ENCODE measurements at places on chromosomes 13 and 19.

GRCh38 chr19:41089959-41090358 is 1.7 kb downstream of the CYP2A13 start:
- DNase-seq = no peak

DNA sequence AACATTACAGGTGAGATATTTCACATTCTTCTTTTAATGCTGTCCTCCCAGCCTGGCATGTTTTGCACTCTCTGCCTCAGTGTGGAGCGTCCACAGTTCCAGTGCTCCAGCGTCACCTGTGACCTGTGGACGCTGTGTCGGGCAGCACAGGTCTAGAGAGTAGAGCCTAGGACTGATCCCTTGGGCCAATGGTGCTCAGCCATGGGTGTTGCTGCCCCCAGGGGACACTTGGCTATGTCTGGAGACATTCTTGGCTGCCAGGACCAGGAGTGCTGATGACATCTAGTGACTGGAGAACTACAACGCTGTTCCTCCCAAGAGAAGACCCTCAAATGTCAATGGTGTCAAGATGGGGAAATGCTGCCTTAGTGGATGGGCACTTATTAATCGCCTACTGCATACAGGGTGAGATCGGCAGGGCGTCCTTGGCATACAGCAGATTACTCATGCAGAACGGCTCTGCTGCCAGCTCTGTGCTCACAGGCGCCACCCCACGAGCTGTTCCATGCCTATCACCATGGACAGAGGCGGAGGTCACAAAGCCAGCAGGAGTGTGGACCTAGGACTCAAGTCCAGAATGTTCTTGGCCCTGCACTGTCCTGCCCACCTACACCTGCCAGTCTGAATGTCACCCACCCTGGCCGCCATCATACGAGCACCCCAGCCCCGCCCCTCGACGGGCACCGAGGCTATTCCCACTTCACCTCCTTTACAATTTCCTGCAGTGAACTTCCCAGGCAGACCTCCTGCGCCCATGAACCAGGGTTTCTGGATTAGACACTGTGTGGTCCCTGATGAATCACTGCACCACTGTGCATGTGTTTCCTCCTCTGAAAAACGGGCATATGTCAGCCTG is 13.9 kb upstream of the MADCAM1 start:
- DNase-seq = no peak

GRCh38 chr19:15634105-15634504 is 6.6 kb upstream of the CYP4F3 start:
- no peak for DNase-seq

- DNase-seq = no peak
These were observed 4.9 kb downstream of the THAP8 start for GRCh38 chr19:36049080-36049698.

DNA sequence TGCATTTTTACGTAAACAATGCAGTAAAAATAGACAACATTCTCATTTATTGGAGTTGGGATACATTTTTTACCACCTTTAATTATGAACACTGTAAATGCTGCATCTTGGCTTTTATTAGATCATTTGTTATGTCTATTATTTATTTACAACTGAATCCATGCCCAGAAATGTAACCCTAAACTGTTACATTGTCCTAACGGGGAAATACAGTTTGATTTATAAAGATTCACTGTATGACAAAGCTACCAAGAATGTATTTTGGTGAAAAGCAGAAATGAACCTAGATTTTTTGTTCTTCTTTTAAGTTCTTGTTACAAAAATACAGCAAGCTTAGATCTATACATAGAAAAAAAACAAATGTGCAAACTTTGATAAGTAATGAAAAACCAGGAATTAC is 1.1 kb downstream of the METTL21C start:
- DNase-seq = no peak

GRCh38 chr13:114264886-114265611 is 16.4 kb upstream of the UPF3A start:
- DNase-seq = no peak

DNA sequence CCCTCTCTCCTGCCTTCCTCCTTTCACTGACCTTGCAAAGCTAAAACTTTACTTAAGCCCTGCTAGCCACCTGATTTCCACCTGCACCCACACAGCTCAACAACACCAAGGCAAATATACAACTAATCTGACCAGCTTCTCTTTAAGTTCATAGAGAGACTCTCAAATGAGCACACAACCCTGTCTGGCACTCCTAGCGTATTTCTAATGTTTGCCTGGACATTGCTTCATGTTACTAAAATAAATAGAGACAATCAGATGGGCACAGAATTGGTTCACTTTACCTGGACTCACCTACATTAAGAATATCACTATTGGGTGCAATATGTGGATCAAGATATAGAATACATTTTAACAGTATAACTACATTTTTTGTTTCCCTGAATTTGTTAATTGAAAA is 33.2 kb upstream of the RXFP2 start:
- DNase-seq = no peak

- DNase-seq = peak; percentile 80
These were observed 3.9 kb upstream of the PLPP2 start for GRCh38 chr19:294946-295686.

GRCh38 chr13:22287343-22287920 is 616.6 kb downstream of the FGF9 start:
- DNase-seq = no peak

GRCh38 chr19:46470376-46470775 is 987 bp downstream of the PNMA8A start:
- DNase-seq = no peak

GRCh38 chr13:48542581-48543341 is 9.9 kb upstream of the RCBTB2 start:
- DNase-seq = peak; percentile 52

DNA sequence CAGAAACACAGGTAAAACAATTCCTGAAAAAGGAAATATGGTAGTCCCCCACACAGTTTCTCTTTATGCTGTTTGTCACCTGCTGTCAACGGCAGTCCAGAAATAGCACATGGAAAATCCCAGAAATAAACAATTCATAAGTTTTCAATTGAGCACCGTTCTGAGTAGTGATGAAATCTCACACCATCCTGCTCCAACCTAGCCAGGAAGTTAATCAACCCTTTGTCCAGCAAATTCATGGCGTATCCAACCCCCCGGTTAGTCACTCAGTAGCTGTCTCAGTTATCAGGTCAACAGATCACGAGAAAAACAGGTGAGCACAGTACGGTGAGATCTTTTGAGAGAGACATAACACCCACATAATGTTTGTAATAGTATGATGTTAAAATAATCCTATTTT is 74.2 kb downstream of the TUBGCP3 start:
- DNase-seq = no peak

Data from H9 (cell line).